Amygdala (tissue), 56 donors: ENCODE measurements at places on chromosomes 1 and 21.

GRCh38 chr1:193270996-193271395 lies 84.6 kb upstream of the B3GALT2 start:
- no peak for DNase-seq

- no peak for DNase-seq
These were observed 655.0 kb upstream of the CAMK1G start for GRCh38 chr1:208928349-208929010.

- DNase-seq: no peak
These were observed 49.3 kb downstream of the CD34 start for GRCh38 chr1:207861442-207862177.

DNA sequence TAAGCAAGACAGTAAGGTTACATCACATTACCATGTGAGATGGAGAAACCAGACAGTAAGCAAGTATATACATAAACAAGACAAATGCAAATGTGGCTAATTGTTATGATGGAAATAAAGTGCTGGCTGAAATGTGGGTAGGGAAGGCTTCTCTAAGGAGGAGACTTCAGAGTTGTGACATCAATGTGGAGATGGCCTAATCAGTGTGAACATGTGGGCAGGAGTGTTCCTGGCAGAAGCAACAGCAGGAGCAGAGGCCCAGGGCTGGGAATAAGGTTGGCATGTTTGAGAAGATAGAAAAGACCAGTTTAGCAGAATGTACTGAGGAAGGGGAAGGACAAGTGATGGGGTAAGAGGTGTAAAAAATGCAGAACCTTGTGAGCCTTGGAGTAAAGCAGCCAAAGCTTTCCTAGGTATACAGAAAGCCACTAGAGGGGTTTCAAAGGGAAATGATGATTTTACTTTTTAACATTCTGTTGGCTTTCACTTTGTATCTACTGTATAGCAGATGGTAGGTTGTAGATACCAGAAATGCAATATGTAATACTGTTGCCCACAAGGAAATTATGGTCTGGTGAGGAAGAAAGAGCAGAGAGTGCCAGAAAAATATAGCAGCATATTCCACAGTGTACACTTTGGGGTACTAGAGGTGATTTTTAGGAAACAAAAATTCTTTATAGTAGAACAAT lies 197.4 kb downstream of the FGGY start:
- DNase-seq: no peak

DNA sequence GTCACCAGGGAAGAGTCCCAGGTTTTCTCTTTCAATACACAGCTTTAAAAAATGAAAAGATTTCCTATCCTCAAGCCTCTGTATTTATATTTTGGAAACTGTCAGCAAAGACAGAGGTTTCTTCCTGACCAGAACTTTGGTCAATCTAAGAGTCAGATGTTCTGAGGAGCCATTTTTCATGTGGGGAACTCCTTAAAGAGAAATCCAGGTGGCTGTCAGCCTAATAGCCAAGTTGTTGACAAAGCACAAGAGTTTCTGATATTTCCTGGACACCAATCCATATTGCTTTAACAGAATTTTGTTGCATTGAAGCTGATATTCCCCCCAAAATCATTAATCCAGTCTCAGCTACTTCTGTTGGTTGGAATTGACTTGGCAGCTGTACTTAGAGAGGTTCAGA lies 318.6 kb upstream of the NFIA start:
- DNase-seq: no peak

DNA sequence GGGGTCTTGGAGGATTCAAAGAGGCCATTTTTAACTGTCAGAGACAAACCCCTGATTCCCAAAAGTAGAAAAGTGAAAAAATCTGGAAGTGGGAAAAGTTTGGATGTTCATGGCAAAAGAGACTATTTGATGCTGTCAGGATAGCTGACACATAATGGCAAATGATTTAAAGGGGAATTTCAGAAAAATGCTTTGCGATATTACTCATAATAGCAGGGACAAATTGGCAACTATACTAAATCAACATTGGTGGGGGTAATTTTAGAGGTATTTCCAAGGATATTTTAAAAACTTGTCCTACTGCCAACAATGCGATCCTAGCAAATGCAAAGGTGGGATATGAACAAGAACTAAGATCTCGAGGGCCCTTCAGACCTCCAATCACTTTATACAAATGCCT lies 5.3 kb upstream of the GSTM4 start:
- no peak for DNase-seq

GRCh38 chr1:173095632-173096031 lies 44.9 kb upstream of the TNFSF18 start:
- no peak for DNase-seq

- no peak for DNase-seq
These were observed 6.3 kb upstream of the TRIM33 start for GRCh38 chr1:114517348-114517747.

GRCh38 chr1:184827600-184828368 lies 73.1 kb upstream of the EDEM3 start:
- no peak for DNase-seq

GRCh38 chr1:47711848-47712492 lies 274.1 kb downstream of the FOXD2 start:
- DNase-seq: no peak

GRCh38 chr1:67476906-67477305 lies 46.7 kb upstream of the SERBP1 start:
- no peak for DNase-seq

DNA sequence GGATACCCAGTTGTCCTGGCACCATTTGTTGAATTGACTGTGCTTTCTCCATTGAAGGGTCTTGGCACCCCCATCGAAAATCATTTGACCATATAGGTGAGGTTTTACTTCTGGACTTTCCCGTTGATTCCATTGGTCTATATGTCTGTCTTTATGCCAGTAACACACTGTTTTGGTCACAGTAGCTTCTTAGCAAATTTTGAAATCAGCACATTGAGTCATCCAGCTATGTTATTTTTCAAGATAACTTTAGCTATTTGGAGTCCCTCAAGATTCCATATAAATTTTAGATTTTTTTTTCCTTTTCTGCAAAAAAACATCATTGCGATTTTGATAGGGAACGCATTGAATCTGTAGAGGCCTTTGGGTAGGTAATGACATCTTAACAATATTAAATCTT lies 235.6 kb downstream of the SMYD3 start:
- no peak for DNase-seq

DNA sequence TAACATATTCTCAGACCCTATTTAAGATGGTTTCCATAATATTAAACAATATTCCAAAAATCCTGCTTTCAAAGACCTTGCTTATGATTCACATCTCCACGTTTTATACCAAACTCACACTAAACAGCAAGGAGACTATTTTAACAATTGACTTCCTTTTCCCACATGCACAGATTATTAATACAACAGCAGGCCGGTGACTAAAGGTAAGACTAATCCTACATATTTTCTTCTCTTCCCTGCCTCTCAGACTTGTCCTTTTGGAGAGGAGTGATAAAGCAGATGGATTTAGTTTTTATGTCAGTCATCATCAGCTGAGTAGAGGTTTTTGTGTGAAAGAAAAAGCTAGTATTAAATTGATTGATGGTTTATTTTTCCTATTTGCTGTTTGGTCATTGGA lies 400.6 kb downstream of the NTNG1 start:
- DNase-seq: no peak

GRCh38 chr1:185539277-185539943 lies 194.8 kb upstream of the HMCN1 start:
- DNase-seq: no peak

GRCh38 chr1:81731989-81732388 lies 68.7 kb upstream of the ADGRL2 start:
- no peak for DNase-seq

- DNase-seq: no peak
These were observed 602.1 kb downstream of the LMO4 start for GRCh38 chr1:87930796-87931195.

- no peak for DNase-seq
These were observed 195.7 kb upstream of the RAB4A start for GRCh38 chr1:229075217-229075616.

DNA sequence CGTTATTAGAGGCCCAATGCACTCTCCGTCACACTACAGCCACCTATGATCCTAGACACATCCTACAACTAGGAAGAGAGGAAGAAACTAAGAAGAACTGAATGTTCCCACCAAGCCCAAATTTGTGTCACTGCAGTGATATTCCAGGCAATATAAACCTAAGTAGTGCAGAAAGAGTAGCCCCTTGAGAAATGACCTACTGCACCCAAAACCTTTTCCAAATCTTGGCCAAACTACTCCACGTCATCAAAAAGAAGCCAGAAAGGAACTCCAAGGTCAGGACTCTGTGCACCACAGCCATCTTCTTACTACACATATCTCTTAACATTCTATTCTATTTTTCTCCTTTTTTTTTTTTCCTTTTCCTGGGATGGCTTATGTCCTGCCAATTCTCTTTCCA lies 60.2 kb downstream of the ADAMTS1 start:
- no peak for DNase-seq

DNA sequence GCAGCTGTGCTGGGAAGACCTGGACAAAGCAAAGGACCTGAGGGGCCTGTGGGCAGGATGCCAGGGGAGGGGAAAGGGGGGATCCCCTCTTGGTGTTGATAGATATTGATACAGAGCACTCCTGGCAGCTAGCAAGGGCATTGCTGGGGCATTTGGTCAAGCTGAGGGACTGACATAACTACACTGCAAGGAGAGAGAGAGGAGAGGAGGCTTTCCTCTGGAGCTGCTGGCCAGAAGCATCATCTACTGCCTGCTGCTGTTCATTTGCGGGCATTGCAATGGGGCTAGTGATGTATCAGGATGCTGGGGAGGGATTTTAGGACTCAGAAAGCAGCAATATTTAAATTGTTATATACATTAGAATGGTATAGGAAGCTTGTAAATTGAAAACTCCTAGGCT lies 142.0 kb downstream of the ZNF648 start:
- no peak for DNase-seq

GRCh38 chr1:92317836-92318493 lies 19.1 kb downstream of the RPAP2 start:
- no peak for DNase-seq

GRCh38 chr1:211920141-211920572 lies 89.6 kb upstream of the LPGAT1 start:
- no peak for DNase-seq

DNA sequence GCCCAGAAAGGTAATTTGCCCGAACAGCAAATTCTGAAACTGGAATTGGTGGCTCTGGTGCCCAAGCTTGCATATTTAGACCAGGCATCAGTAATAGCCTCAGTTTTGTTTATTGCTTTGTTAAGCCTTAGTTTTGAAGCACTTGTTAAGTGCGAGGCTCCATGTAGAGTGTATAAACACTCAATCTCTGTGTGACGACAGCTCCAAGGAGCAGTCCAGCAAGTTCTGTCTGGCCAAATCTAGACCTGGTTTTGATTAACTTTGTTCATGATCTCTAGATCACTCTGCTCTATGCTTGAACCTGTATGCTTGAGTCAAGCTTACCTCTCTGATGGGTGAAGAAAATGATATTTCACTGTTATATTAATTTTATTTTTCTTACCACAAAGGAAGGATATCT lies 37.4 kb downstream of the DOP1B start:
- DNase-seq: no peak

- no peak for DNase-seq
These were observed 14.1 kb downstream of the NTRK1 start for GRCh38 chr1:156874572-156875340.

DNA sequence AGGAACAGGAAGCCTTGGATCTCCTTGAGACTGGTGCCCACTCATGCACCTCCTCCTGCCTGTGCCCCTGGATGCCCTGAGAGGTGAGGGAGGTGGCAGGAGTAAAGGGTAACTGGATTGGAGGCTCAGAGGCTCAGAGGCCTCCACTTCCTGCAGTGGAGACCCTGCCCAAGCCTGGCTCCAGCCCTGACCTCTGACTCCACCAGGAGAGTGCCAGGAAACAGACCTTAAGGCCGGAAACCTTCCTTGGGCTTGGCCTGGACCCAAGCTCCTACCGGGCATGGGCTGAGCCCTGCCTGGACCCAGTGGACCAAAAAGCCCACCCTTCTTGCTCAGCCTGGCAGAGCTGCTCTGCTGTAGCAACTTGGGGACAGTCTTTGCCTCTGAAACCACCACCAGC lies 15.0 kb upstream of the CELA3B start:
- DNase-seq: no peak

DNA sequence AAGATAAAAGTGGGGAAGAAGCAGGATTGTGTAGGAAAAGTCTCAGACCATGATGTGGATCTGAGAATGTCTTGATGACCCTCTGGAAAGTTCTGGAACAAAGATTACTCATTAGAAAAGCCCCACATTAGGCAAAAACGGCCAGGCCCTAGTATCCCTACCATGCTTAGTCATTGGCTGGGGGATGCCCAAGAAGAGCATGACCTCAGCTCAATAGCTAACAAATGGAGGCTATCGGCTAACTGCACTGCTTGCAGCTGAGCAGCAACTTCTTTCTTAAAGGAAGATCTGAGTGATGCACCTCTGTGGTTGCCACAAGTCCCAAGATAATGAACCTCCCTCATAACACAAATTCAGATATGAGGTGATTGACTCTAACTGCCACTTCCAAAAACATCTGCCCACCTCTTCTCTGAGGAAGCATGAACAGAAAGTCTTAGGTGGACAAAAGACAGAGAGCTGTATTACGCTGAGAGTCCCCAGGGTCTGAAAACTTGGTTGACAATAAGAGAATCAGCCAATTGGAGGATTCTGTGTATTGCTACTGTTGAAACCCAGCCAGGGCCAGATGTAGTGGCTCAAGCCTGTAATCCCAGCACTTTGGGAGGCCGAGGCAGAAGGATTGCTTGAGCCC lies 64.6 kb upstream of the AK4 start:
- no peak for DNase-seq

DNA sequence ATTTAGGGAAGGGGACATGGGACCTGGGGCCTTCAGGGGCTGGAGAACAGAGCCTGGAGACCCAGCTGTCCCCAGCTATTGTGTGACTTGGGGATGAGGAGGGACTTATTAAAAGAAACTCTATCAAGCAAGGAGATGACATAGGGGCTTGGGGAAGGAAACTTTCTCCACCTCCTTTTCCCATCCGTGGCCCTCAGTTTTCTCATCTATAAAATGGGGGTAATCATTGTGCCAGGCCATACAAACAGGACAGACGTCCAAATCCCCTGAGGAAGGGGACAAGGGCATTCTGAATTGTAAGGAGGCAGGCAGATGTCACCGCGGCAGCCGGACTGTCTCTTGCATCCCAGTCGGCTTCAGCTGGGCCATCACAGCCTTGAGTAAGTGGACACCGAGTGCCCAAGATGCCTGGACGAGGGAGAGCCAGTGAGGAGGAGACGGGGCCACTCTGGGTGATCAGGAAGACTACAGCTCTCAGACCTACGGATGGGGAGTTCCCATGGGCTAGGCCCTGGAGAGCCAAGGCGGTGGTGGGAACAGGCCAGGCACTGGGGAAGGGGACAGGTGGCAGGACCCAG lies 1.9 kb downstream of the FBXO2 start:
- DNase-seq: no peak

- DNase-seq: no peak
These were observed 63.3 kb downstream of the UCK2 start for GRCh38 chr1:165890684-165891083.

DNA sequence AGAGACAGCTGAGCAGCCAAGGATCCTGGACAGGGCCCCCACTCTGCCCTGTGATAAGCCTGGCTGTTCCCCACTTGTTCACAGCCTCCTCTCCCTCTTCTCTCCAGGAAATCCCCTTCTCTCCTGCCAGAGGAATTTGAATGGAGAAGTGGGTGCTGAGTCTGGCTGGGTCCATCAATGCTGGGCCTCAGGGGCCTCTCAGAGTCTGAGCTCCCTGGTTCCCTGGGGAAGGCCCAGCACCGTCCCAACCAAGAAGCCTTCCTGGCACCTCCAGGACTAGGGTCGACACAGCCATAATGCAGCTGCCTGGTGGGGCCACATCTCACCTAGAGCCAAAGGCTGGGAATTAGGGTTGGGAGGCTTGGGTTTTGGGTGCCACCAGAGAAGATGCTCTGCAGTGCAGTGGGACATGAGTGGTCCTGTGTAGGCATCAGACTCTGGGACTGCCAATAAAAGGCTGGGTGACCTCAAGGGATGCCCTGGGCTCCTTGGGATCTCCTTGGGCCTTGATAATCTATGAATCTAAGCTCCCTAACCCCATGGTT lies 2.5 kb downstream of the MYBPH start:
- no peak for DNase-seq
